ENCODE measurements at places on chromosomes 12 and 14.

DNA sequence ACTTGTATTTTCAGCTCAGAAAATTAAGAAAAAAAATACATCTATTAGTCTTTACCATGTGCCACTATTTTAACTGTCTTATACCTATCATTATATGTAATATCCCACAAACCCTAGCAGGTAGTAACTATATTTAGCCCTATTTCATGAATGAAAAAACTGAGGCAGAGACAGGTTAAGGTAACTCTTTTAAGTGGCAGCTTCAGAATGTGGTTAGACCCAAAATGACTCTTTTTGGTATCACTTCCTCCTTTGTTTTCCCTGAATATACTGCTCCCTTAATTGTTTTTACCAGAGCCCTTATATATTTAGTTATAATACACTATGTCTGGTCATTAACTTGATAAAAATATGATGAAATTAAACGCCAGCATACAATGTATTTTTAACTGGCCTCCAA is 235.6 kb upstream of the RPL10L start:
- no peak for DNase-seq

DNA sequence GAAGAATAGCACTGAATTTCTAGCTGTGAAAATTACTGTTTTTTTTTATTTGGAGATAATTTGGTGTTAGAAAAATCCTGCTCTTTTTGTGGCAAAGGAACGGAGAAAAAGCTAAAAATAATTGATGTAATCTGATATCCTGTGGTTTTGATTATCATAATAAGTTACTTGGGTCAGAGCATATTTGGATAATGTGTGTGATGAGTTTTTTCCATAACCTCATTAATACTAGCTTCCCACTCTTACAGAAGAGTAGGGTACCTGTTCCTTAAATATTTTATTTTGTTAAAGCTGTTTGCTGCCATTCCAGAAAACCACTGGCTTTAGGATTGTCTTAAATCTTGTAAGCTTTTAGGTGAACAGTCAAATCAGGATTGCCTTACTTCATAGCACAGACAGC is 4.7 kb downstream of the PSMC6 start:
- DNase-seq = no peak

DNA sequence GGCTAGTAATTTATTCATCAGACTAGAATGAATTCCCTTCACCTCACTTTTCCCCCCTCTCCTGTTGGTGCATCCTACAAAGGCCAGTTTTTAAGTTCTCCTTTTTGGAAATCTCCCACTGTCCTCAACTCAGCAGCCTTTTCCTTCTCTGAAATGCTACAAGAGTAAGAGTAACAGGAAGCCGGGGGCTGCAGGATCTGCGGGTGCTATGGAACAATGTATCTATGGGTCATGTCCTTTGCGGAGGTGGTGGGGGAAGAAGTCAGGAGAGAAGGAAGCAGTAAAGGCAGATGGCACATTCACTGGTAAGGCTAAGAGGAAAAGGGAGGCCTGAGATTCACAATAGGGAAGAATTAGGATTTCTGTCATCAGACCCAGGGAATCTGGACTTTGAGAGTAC is 22.2 kb upstream of the TESC start:
- no peak for DNase-seq

DNA sequence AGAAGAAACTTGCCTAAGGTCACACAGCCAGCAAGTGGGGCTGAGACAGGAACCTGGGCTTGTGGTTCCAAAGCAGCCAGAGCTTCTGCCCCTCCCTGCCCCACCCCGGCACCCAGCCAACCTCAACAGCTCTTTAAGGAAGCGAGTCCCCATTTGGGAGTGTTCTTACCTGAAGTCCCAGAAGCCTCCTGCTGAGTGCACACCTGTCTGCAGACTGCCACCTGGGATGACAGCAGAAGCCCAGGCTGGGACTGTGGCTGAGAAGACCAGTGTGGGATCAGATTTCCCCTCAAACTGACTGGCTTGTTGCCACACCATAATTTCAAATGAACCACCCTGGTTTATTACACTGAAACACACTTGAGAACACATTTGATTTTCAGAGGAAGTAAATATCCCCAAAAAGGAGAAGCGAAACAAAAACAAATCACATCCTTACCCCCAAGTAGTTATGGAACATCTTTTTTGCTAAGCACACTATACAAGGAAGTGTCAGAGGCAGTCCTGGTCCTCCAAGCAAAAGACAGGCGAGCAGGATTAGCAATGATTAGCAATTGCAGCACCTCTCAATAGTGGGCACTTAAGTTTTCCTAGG is 6.3 kb upstream of the RIN3 start:
- DNase-seq = no peak

GRCh38 chr12:104010121-104010520 is 39.9 kb downstream of the GLT8D2 start:
- DNase-seq = no peak

DNA sequence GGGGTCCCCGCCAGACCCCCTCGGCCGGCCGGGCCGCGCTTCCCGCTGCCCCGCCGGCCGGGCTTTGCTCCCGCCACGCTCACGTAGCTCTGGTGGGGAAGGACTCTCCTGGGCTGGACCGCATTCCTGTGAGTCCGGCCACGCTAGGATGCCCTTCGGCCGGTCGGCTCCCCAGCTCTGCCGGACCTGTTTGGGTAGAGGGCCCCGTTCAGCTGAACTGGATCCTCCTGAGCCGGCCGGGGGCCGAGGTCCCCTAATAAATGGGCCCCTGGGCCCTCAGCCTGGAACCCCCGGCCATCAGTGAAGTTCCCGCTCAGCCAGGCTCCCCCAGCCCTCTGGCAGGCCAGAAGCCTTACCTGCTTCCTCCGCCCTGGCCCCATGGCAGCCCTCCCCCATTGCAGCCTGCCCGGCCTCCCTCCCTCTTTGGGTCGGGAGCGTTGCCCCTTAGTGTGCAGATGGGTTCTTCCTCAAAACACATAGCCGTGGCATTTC is 593 bp downstream of the UNC119B start:
- DNase-seq = no peak

GRCh38 chr12:22626406-22626805 is 1.4 kb downstream of the ETNK1 start:
- DNase-seq = no peak

All from NCI-H1694 (cell line).